ENCODE measurements at places on chromosomes 4 and X. TPM values are rescaled to one million over a fixed set of nuclear protein-coding genes. Genes with fewer than 3 reads are reported as not detected.

DNA sequence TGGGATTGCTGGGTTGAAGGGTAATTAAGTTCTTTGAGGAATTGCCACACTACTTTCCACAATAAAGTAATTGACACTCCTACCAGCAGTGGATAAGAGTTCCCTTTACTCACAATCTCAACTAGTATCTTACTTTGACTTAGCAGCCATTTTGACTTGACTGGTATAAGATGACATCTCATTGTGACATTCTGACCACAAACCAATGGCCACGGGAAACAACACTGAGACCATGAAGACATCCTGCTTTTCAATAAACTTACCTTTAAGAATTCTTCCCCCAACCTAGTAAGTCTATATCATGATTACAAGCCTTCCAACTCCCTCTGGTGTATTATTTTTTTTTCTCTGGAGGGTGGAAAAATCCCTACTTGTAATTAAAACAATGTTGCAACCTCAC, 66.9 kb upstream of the WDR1 start:
- no peaks in the 10 kb centered on the region for H3K27me3 ChIP-seq
- no peak overlapping the region for H3K27ac ChIP-seq
- no peak for DNase-seq
- H3K4me1 ChIP-seq = no peaks in the 10 kb centered on the region
- no peaks in the 10 kb centered on the region for H3K36me3 ChIP-seq

- H3K27me3 ChIP-seq = no peaks in the 10 kb centered on the region
- H3K27ac ChIP-seq = no peak overlapping the region
- H3K36me3 ChIP-seq = peaks cover 5% of the 10 kb centered on the region
- no peaks in the 10 kb centered on the region for H3K4me1 ChIP-seq
- peak; percentile 9 for DNase-seq
Observed at GRCh38 chr4:46878641-46879040, 30.4 kb downstream of the COX7B2 start.

DNA sequence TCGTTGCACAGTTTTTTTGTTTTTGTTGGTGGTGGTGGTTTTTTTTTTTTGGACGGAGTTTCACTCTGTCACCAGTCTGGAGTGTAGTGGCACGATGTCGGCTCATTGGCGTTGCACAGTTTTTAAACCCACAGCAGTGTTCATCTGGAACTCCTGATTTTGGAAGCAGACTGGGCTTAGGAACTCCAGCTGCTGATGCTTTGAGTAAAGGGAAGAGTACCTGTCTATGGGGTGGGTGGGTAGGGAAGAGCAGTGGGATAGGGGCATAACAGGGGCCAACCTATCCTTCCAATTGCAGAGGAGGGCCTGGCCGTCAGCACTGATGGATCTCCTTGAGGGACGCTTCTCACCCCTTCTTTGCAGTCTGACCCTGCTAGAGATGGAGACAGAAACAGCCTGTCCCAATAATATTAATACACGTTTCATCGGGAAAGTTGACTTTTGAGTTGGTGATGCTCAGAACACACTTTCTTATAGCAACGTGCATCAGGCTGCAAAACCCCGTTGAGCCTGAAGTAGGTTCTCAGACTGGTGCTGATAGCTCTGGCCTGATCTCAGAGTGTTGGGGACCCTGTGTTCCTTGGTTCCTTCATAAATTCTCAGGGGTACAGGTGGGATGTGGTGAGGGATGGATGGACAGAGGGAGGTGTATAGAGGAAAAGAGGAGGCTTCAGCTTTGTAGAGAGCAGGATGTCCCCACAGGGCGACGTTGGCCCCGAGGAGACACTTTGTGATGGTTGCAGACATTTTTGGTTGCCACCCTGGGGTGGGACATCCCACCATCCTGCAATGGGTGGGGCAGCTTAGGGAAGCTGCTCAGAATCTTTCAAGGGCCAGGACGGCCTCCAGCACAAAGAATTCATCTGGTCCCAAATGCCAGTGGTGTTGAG, 2.3 kb downstream of the CD99 start:
- H3K36me3 ChIP-seq = peaks cover 23% of the 10 kb centered on the region
- H3K4me1 ChIP-seq = peaks cover 31% of the 10 kb centered on the region
- peak overlapping the region; percentile 94 for H3K4me3 ChIP-seq
- H3K27ac ChIP-seq = no peak overlapping the region
- no peak for DNase-seq

DNA sequence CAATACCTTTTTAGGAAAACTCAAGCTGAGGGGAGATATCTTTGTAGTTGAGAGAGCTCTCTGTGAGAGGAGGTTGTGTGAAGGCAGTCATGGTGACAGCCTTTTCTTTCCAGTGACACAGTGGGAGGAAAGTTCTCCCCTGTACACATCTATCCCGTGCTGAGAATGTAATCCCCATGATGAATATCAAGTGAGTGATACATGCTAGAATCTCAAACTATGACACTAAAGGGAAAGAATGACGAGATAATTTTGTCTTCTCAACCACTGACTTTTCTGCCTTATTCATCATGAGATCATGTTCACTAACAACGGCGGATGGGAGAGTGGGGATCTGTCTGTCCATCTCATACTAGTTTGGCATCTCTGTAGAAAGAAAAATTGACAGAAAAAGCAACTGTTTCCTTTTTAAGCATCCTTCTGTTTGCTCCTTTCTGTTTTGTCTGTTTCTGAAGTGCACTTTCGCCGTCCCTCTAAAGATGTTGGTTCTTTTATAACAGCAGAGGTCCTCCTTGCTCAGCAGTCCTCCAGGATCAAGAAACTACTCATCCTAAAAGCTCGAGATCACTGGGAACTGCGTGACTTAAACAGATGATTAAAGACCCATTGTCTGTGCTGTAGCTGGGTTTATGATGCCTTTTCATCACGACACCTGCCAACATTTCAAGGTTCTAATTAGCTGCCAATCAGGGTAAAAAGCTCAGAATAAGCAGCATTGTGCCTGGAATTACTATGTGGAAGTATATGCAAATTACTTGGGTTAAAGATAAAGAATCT, 137.6 kb downstream of the DCK start:
- H3K36me3 ChIP-seq = no peaks in the 10 kb centered on the region
- no peaks in the 10 kb centered on the region for H3K27me3 ChIP-seq
- no peak overlapping the region for H3K4me3 ChIP-seq
- no peak overlapping the region for H3K27ac ChIP-seq
- DNase-seq = peak; percentile 34

- H3K4me1 ChIP-seq = no peaks in the 10 kb centered on the region
- H3K27me3 ChIP-seq = no peaks in the 10 kb centered on the region
- no peak for DNase-seq
- no peak overlapping the region for H3K27ac ChIP-seq
- H3K4me3 ChIP-seq = no peak overlapping the region
Observed at GRCh38 chr4:11197631-11198341, 230.9 kb downstream of the HS3ST1 start.

DNA sequence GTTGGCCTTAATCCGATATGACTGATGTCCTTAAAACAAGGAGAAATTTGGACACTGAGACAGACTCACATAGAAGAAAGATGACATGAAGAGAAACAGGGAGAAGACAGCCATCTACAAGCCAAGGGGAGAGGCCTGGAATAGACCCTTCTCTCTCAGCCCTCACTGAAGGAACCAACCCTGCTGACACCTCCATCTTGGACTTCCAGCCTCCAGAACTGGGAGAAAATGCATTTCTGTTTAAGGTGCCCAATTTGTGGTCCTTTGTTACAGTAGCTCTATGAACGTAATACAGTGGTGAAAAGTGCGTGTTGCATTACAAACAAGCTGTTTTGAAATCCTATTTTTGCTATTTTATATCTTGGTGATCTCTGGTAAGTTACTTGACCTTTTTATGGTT, 343.6 kb downstream of the ARHGAP10 start:
- H3K36me3 ChIP-seq = peaks cover 58% of the 10 kb centered on the region
- no peak for DNase-seq
- no peak overlapping the region for H3K27ac ChIP-seq
- no peaks in the 10 kb centered on the region for H3K4me1 ChIP-seq

GRCh38 chrX:155026727-155027508, at the start of gene FUNDC2:
Gene FUNDC2, plus strand, starts transcription at chrX:155026844. Its CDS starts 95 bp downstream, at chrX:155026939.
- H3K27ac ChIP-seq = peak within 1 kb of the TSS; percentile 90
- H3K36me3 ChIP-seq = no peaks in the 10 kb centered on the region
- H3K4me3 ChIP-seq = peak within 1 kb of the TSS; percentile 75
- DNase-seq = peak; percentile 88
- peaks cover 13% of the 10 kb centered on the region for H3K4me1 ChIP-seq

NHSL2 gene
- total RNA-seq = not detected

EDNRA gene
- not detected for total RNA-seq

OCIAD2 gene
- 94.1 TPM for total RNA-seq
